SW480 (cell line): ENCODE measurements at places on chromosomes 5 and 9.

GRCh38 chr5:81140943-81141342 lies 92.2 kb upstream of the CKMT2 start:
- no peak for DNase-seq

DNA sequence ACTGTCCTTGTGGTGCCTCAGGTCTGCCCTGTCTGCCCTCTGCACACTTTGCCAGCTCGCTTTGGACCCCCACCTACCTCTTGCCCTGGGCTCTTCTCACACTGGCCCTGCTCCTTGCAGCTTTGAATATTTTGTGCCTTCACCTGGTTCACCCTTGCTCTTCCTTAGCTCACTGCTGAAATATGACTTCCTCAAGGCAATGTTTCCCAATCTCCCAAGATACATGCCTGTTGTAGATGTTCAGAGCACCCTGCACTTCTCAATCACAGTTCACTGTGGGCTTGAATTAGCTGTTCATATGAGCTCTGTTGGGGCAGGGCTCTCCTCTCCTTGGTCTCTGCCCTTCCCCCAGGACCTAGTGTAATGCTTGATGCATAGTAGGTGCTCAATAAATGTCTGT lies 8.0 kb downstream of the AFAP1L1 start:
- DNase-seq = no peak

DNA sequence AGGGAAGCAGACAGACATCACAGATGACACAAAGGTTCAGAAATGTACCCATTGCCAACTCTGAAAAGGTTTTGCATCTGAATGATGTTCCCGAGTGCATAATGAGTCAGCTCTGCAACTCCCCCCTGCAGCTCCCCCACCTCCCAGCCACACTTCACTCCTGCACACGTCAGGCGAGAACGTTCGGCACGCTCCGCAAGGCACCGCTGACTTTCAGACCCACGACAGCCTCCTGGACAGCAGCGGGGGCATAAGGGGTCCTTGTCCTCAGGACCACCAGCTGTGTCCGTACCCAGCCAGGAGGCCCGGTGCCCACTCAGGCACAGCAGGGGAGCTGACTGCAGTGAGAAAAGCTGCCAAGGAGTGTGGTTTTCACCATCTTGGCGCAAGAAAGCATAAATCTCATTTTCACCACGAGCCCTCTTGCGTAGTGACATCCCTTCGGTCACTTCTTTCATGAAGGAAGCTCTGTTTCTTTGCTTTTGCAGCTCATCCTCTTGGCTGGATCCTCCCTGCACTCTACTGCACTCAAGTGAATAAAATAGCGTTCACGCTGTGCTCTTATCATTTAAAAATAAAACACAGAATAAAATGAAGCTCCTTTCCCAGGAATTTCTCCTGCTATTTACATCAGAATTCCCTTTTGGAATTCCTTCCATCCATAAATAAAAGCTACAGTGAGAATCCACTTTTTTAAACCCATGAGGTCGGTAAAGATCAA lies 9.9 kb downstream of the GFPT2 start:
- no peak for DNase-seq

DNA sequence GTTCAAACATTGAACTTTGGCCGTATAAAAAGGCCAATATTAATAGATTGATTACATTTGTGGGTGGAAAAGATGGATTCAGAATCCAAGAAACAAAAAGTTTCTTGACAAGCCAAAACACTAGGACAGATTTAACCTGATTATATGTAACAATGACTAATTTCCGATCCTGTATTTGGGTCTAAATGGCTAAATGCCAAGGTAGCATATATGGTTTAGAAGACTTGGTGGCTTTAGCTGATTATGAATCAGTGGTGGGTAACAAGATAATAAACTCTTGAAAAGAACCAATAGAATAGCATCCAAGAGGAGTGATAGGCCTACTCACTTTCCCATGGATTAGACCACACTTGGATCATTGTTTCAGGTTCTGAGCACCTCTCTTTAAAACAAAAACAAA lies 21.8 kb upstream of the ANP32B start:
- no peak for DNase-seq

DNA sequence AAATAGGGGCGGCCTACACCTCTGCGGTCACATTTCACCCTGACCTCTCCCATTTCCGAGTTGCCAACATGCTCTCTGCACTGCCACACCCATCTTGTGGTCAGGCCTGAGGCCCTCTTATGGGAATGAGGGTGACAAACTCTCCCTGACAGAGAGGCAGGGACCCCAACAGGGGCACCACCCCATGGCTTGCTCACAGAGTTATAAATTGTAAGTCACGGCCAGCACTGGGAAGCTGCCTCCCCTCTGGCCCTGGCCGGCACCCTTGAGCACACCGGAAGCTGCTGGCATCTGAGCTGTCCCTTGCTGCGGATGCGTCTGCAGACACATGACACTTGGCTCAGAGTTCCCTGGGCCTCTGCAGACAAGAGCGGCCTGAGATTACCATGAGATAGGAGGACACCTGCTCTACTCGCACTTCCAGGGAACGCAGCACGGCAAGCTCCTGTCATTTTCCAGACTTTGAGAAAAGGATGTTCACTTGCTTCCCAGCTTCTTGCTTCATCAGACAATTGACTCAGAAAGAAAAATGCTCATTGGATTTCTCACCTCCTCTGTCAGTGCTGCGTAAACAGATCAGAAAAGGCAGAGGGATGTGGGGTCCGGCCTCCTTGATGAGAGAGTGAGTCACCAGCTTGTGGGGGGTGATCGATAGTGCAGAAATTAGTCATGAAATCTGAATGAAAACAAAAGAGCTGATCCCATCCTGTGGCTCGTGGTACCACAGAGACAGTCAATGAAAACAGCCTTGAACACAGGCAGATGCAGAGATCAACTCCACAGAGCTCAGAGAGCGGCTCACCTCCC lies 269.8 kb downstream of the SYK start:
- peak; percentile 91 for DNase-seq

GRCh38 chr5:150787656-150788055 lies 9.1 kb downstream of the SMIM3 start:
- no peak for DNase-seq

DNA sequence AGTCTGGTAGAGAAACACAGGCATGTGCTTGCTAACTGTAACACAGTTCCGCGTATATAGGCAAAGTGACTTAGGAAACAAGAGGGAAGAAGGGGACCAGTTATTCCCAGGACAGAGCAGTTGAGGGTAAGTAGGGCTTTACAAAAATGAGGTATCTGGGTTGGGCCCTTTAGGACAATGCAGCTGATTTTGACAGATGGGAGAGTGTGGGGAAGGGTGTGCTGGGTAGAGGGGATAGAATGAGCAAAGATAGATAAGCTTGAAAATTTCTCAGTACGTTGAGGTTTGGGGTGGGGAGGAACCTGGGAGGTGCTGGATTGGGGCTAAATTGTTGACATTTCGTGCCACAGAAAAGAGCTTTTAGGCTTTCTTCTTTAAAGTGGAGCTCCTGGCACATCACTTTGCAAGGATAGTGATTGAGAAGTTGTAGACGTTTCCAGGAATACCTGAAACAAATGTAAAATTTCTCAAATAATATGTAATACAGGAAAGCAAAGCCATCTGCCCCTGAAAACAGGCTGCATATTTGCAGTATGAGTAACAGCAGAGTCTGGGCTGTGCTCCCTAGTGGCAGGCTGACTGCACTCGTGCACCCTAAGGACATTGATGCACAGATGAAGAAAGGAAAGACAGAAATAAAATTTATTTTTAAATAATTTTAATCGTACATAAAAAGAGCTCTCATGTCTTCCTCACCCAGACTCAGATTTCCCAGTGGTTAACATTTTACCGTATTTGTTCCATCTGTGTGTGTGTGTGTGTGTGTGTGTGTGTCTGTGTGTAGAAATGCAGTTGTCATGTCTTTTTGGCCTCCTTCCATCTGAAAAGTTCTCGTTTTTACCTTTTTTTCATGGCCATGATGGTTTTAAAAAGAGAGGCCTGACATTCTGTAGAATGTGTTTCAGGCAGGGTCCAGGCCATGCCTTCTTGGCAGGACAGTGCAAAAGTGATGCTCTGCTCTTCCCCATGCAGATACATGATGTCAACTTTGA lies 144.9 kb upstream of the DMRT1 start:
- no peak for DNase-seq
